ENCODE measurements at places on chromosomes 1 and 21. TPM values are rescaled to one million over a fixed set of nuclear protein-coding genes. Genes with fewer than 3 reads are reported as not detected.

The CACHD1 gene
- 68.0 TPM for polyA plus RNA-seq

The MCOLN3 gene
- 23.1 TPM for polyA plus RNA-seq

DNA sequence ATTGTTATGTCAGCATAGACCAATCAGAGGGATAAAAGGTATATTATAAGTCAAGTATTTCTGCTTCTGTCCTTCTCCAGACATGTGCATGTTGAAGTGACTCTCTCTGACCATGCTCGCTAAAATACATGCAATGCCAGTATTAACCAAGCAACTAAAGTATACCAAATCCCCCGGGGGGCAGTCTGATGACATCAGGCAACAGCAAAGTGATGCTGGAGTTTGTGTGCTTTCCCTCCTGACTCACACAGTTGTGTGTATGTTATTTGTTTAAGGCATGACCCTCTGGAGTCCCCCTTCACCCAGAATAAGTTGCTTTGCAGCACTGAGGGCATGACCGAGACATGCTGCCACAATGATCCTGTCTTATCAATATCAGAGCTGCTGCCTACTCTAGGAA, 2.1 kb downstream of the BRINP2 start:
- no peak for DNase-seq

GRCh38 chr1:225733254-225733653, 44.4 kb upstream of the SRP9 start:
- no peak for DNase-seq

Measured in left kidney (tissue), 8 donors.